ENCODE measurements at places on chromosomes 16 and 17.

GRCh38 chr17:82121660-82122629 is 23.9 kb upstream of the FASN start:
- H3K36me3 ChIP-seq, result peaks cover 32% of the 10 kb centered on the region
- no peak overlapping the region for H3K4me3 ChIP-seq
- no peak overlapping the region for H3K27ac ChIP-seq
- H3K4me1 ChIP-seq, result peaks cover 7% of the 10 kb centered on the region
- DNase-seq, result no peak

- H3K4me1 ChIP-seq, result no peaks in the 10 kb centered on the region
- H3K4me3 ChIP-seq, result no peak overlapping the region
- no peak overlapping the region for H3K27ac ChIP-seq
- H3K36me3 ChIP-seq, result peaks cover 64% of the 10 kb centered on the region
- DNase-seq, result no peak
- no peaks in the 10 kb centered on the region for H3K27me3 ChIP-seq
These were observed 114.4 kb downstream of the CCDC182 start for GRCh38 chr17:57630736-57631135.

- peaks cover 12% of the 10 kb centered on the region for H3K36me3 ChIP-seq
- peak within 1 kb of the TSS; percentile 84 for H3K27ac ChIP-seq
- peak within 1 kb of the TSS; percentile 55 for H3K4me3 ChIP-seq
These were observed at the start of gene LGALS9 for GRCh38 chr17:27630607-27631410. Gene LGALS9 (plus strand): TSS chr17:27631188. CDS start chr17:27631266, 78 bp downstream.

- H3K4me1 ChIP-seq, result no peaks in the 10 kb centered on the region
- H3K4me3 ChIP-seq, result no peak overlapping the region
- no peak overlapping the region for H3K27ac ChIP-seq
- H3K27me3 ChIP-seq, result no peaks in the 10 kb centered on the region
- no peak for DNase-seq
These were observed 161.8 kb upstream of the KCNJ16 start for GRCh38 chr17:69913216-69913615.

DNA sequence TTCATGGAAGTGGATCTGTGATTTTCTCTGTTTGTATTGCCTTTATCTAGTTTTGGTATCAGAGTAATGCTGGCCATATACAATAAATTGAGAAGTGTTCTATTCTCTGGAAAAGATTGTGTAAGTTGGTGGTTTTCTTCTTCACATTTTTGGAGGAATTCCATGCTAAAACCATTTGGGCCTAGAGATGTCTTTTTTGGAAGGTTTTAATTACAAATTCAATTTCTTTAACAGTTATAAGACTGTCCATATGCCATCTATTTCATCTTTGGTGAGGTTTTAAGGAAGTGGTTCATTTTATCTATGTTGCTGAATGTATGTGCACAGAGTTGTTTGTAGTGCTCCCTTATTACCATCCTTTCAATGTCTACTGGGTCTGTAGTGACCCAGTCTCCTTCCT is 46.0 kb downstream of the CACNG1 start:
- H3K4me3 ChIP-seq, result no peak overlapping the region
- H3K27ac ChIP-seq, result no peak overlapping the region
- H3K4me1 ChIP-seq, result peaks cover 3% of the 10 kb centered on the region
- peaks cover 50% of the 10 kb centered on the region for H3K36me3 ChIP-seq
- DNase-seq, result no peak

GRCh38 chr16:1485847-1486496 is 2.8 kb downstream of the PTX4 start:
- H3K27ac ChIP-seq, result no peak overlapping the region
- no peaks in the 10 kb centered on the region for H3K4me1 ChIP-seq
- H3K4me3 ChIP-seq, result no peak overlapping the region
- DNase-seq, result no peak
- no peaks in the 10 kb centered on the region for H3K27me3 ChIP-seq
- H3K36me3 ChIP-seq, result no peaks in the 10 kb centered on the region

- no peaks in the 10 kb centered on the region for H3K36me3 ChIP-seq
- H3K4me1 ChIP-seq, result peaks cover 5% of the 10 kb centered on the region
- H3K4me3 ChIP-seq, result no peak overlapping the region
- H3K27ac ChIP-seq, result no peak overlapping the region
- no peak for DNase-seq
These were observed 23.7 kb upstream of the CYLD start for GRCh38 chr16:50718061-50718760.

- DNase-seq, result no peak
- H3K36me3 ChIP-seq, result no peaks in the 10 kb centered on the region
- H3K27me3 ChIP-seq, result no peaks in the 10 kb centered on the region
- H3K4me1 ChIP-seq, result no peaks in the 10 kb centered on the region
- H3K27ac ChIP-seq, result no peak overlapping the region
These were observed 295.6 kb downstream of the WWOX start for GRCh38 chr16:78395035-78395434.

DNA sequence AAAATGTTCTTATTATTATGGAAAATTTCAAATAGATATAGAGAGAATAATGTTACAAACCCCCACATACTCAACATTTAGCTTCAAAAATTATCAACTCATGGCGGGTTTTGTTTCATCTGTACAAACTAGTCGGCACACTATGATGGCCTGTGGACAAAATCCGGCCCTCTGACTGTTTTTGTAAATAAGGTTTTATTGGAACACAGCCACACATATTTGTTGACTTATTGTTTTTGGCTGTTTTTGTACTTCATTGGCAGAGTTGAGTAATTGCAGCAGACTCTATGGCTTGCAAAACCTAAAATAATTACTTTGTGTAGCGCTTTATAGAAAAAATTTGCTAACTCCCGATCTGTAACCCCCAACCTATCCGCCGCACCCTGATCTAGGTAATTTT is 41.4 kb upstream of the CLEC18A start:
- H3K4me1 ChIP-seq, result no peaks in the 10 kb centered on the region
- no peak overlapping the region for H3K4me3 ChIP-seq
- no peak overlapping the region for H3K27ac ChIP-seq
- H3K36me3 ChIP-seq, result peaks cover 37% of the 10 kb centered on the region
- no peak for DNase-seq
- H3K27me3 ChIP-seq, result no peaks in the 10 kb centered on the region

DNA sequence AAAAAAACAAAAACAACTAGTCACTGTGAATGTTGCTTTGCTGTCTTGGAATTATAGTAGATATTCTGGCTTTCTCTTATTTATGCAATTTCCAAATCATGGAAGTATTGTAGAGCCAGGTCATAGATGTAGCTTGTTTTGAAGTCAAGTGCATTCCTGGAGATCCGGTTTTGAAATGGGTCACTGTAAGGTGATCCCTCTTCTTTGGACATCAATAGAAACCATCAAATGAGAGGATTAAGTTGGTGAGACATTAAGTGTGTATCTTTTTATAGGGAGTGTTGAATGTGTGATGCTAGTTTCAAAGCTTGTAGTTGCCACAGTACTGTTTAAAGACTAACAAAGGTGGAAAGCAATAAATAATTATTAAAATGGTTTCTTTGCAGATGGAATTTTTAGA is 4.5 kb downstream of the PRKAR1A start:
- H3K36me3 ChIP-seq, result peaks cover 59% of the 10 kb centered on the region
- no peak overlapping the region for H3K4me3 ChIP-seq
- no peak for DNase-seq
- H3K27ac ChIP-seq, result no peak overlapping the region
- no peaks in the 10 kb centered on the region for H3K27me3 ChIP-seq
- peaks cover 77% of the 10 kb centered on the region for H3K4me1 ChIP-seq

DNA sequence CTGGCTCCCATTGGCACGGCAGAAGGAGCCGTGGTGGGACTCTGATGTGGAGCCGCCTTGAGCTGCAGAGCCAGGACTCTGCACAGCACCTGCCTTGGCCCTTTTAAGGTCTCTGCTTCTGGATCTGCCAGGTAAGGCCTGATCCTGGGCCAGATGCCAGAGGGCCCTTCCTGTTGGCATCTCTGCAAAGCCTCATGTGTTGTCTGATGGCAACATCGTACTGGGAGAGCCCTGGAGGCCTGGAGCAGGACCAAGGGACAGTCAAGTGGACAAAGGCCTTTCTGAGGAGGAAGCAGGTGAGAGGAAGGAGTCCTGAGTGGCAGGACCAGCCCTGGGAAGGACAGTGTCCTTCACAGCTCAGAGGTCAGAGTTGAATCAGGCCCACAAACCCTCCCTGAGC is 26.1 kb downstream of the SOCS1 start:
- H3K27ac ChIP-seq, result no peak overlapping the region
- H3K4me1 ChIP-seq, result peaks cover 12% of the 10 kb centered on the region
- H3K4me3 ChIP-seq, result no peak overlapping the region
- no peak for DNase-seq

DNA sequence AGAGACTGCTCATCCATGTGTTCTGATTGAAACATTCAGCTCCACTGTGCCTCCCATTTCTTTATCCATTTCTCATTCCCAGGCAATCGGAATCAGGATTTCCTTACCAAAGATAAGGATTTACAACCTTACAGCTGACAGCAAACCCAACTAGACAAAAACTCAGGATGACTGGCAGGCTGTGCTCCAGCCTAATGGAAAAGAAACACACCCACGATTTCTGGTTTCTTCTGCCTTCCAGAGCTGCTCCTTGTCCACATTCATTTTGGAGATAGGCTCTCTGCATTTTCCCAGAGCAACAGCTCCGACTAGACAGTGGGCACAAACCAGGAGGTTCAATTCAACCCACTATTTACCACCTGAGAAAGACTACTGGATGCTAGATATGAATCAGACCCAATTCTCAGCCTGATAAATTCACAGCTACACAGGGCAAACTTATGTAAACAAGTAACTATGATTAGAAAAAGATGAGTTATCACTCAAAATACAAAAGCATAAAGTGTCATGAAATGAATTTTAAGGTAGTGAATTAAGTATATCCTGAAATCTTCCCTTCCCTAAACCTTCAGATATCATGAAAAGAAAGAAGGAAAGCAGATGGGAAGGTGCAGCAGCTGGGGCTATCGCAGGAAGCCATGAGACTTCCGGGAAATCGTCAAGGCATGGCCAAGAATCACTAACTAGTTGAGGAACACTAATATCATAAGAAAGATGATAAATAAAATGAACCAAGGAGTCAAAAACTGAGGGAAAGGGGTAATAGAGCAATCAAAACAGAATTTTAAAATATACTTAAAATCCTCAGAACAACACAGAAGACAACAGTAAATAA is 44.8 kb upstream of the CLEC18B start:
- no peak overlapping the region for H3K4me3 ChIP-seq
- no peak for DNase-seq
- H3K27ac ChIP-seq, result no peak overlapping the region
- H3K27me3 ChIP-seq, result no peaks in the 10 kb centered on the region

- H3K4me1 ChIP-seq, result no peaks in the 10 kb centered on the region
- H3K4me3 ChIP-seq, result no peak overlapping the region
- no peak overlapping the region for H3K27ac ChIP-seq
- H3K36me3 ChIP-seq, result no peaks in the 10 kb centered on the region
These were observed 47.9 kb upstream of the MAP3K14 start for GRCh38 chr17:45364531-45365390.

- H3K4me3 ChIP-seq, result peak overlapping the region; percentile 70
- peaks cover 7% of the 10 kb centered on the region for H3K27me3 ChIP-seq
- DNase-seq, result peak; percentile 47
- no peak overlapping the region for H3K27ac ChIP-seq
These were observed 1.5 kb downstream of the CPNE2 start for GRCh38 chr16:57093666-57094564.

- no peak for DNase-seq
- no peak overlapping the region for H3K4me3 ChIP-seq
- H3K4me1 ChIP-seq, result no peaks in the 10 kb centered on the region
- no peaks in the 10 kb centered on the region for H3K36me3 ChIP-seq
These were observed 21.3 kb downstream of the COX4I1 start for GRCh38 chr16:85820604-85821372.

- peak overlapping the region; percentile 2 for H3K27ac ChIP-seq
- DNase-seq, result no peak
- H3K36me3 ChIP-seq, result no peaks in the 10 kb centered on the region
- peaks cover 12% of the 10 kb centered on the region for H3K4me1 ChIP-seq
- H3K4me3 ChIP-seq, result no peak overlapping the region
- H3K27me3 ChIP-seq, result no peaks in the 10 kb centered on the region
These were observed 32.0 kb downstream of the LRRC75A start for GRCh38 chr17:16459855-16460550.

GRCh38 chr17:47738178-47738577 is 5.1 kb downstream of the TBX21 start:
- no peak for DNase-seq
- H3K4me3 ChIP-seq, result no peak overlapping the region
- H3K36me3 ChIP-seq, result no peaks in the 10 kb centered on the region
- peaks cover 10% of the 10 kb centered on the region for H3K4me1 ChIP-seq
- no peak overlapping the region for H3K27ac ChIP-seq

- H3K4me1 ChIP-seq, result no peaks in the 10 kb centered on the region
- no peak for DNase-seq
- no peak overlapping the region for H3K4me3 ChIP-seq
- H3K27me3 ChIP-seq, result no peaks in the 10 kb centered on the region
- no peaks in the 10 kb centered on the region for H3K36me3 ChIP-seq
- no peak overlapping the region for H3K27ac ChIP-seq
These were observed 6.3 kb upstream of the KRT222 start for GRCh38 chr17:40671282-40671681.

DNA sequence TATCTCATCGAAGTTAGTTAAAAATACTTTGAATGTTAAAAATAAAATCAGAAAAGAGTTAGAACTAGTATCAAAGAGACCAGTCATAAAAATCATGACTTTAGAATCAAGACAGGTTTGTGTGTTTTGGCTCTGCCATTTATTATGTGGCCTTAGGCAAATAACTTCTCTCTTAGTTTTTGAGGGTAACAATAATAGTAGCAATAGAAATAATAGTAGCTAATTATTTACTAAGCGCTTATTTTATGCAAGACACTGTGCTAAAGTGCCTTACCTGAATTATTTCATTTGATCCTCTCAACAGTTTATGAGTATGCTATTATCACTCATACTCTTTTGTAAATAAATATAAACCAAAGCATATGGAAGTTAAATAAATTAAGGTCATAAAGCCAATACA is 77.0 kb downstream of the SMURF2 start:
- H3K4me1 ChIP-seq, result no peaks in the 10 kb centered on the region
- H3K27ac ChIP-seq, result no peak overlapping the region
- H3K4me3 ChIP-seq, result no peak overlapping the region

DNA sequence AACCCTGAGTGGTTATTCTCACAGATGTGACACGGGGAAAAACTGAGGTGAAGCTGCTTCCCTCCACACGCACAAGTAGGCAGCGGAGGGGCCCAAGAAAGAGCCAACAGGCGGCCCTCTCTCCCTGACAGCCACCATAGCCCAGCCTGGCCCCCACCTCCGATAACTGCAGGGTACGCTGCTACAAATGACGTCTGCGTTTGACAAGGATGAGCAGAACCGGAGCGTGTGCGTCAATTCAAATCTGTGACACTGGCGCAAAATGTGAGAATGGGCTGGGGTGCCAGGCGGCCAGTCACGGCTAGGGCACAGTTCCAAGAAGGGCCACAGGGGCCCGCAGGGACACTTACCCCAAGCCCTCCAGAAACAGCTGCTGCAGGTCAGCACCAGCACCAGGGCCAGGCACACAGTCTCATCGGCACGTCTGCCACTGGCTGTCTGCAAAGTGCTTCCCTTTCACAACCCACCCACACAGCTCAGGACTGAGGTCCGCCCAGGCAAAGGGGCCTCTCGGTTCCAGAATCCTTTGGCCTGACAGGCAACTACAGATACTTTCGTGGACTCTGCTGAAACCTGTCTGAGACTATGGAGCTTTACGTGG is 14.4 kb downstream of the AXIN1 start:
- no peak overlapping the region for H3K27ac ChIP-seq
- no peaks in the 10 kb centered on the region for H3K27me3 ChIP-seq
- no peak overlapping the region for H3K4me3 ChIP-seq
- DNase-seq, result no peak
- peaks cover 17% of the 10 kb centered on the region for H3K36me3 ChIP-seq
- H3K4me1 ChIP-seq, result peaks cover 34% of the 10 kb centered on the region

Measured in stomach (tissue), 19 donors.